Activated CD8-positive, alpha-beta memory T cell treated with anti-CD3 and anti-CD28 coated beads for 1 hour (primary cell): ENCODE measurements at places on chromosomes 4 and X.

DNA sequence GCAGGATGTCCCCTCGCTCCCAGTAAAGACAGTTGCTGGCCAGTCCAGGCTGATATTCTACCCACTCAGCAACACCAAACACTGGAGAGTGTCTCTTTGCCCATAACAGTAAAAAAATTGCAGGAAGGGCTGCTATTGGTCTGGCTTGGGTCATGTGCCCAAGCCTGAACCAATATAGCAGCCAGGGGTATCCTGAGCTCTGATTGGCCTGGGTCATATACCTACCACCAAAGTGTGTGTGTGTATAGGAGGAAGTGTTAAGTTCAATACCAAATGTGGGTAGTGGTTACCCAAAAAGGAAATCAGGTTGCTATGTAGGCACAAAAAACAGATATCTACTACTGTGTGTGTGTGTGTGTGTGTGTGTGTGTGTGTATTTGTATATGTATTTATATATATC is 373.2 kb downstream of the BCOR start:
- DNase-seq = no peak

GRCh38 chr4:155956461-155956860 is 2.8 kb upstream of the CTSO start:
- DNase-seq = no peak

GRCh38 chr4:123339507-123340380 is 56.9 kb upstream of the SPRY1 start:
- no peak for DNase-seq

GRCh38 chr4:96952610-96953009 is 1112.7 kb downstream of the PDHA2 start:
- no peak for DNase-seq

- DNase-seq = no peak
These were observed 132.2 kb downstream of the STIM2 start for GRCh38 chr4:26992657-26993361.

- DNase-seq = no peak
These were observed 211.7 kb downstream of the ZNF674 start for GRCh38 chrX:46333550-46333949.

- no peak for DNase-seq
These were observed at the start of gene SLC2A9 for GRCh38 chr4:10020871-10021652. TSS of gene SLC2A9 (minus strand) at chr4:10021497. CDS start at chr4:10021429, 68 bp downstream.

DNA sequence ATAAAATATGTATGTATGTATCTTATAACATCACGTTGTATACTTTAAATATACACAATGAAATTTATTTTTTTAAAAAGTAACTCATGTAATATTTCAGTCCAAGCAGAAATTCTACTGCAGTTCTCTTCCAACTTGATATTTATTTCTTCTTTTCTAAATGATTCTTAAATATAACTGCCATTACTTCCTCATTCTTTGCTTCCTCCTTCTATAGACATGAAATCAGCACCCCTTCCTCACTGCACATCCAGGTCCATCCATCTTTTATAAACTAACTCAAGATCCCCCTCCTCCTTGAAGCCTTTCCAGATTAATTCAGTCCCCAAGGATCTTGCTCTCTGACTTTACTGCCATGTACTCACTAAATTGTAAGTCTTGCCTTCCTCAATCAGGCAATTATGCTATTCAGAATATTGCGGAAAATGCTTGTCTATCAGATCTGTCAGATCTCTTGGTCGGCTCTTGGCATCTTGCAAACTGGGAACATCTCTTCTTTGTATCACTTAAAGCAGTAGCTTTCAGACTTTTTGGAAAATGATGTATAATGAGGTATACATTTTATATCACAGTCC is 3.7 kb downstream of the GPRIN3 start:
- DNase-seq = no peak

DNA sequence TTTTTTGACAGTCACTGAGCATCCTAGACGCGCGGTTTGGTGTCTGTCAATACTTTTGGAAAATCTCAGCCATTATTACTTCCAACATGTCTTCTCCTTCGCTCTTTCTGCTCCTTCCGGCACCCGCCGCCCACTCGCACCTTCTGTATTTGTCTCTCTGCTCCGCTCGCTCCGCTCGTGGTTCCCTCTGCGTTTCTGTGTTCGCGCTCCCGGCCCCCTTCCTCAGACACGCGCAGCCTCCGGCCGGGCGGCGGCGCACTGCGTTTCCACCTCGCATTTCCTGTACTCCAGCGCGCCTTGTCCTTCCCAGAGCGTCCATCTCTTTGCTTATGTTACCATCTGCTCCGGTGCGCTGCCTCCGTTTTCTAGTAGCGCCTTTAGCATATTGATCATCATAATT is 21.1 kb downstream of the PDE6B start:
- no peak for DNase-seq

DNA sequence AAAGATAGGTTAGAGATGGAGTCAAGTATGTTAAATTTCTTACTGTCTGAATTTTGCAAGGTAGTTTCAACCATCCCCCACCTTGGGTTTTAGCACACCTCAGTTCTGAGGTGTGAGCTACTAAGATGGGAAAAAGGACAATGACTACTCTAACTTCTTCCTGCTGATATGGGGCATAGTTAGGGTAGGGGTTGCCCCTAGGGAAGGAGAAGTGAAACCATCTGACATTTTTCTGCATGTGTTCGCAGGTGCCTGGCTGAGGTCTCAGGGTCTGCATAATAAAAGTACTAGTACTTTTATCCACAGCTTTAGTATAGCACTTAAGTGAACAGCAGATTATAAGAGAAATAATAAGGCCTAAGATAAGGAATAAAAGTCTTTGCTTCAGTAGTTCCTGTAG is 129.5 kb upstream of the CYSLTR1 start:
- no peak for DNase-seq

DNA sequence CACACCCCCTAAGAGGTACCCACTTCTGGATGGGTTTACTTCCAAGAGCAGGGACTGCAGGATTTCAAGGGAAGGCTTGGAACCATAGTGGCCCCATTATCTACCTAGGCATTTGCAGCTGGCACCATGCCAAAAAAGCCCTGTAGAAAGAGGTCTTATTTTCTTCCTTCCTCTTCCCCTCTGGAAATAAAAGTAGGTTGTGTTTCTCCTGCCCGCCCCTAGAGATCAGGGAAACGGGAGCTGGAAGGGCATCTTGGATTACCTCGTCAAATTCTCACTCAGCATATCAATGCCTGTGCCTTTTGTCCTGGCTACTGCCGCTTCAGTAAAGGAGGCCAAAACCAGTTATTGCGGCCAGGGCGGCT is 1.6 kb downstream of the SCD5 start:
- no peak for DNase-seq

DNA sequence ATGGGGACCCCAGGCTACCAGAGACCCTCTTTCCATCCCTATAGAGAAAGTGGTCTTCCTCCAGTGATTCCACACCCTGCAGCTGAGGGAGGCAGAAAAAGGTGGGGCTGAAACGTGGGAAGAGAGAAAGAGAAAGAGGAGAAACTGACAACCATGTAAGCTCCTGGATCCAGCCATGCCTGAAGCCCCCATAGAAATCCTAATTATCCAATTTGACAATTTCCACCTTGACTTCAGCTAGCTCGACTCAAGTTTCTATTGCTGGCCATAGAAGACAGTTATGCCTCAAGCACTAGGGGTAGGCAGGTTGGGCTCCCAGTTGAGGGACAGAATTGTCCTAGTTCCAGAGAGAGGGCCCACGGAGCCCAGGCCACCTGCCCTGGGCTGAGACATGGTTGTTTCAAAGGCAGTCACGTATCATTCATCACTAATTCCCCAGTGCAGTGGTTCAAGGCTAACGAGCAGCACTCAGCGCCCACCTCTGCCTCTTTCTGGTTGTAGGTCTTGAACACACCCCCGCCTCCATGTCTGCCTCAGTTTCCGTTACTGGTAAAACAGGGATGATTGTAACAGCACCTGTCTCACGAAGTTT is 39.8 kb upstream of the ASMTL start:
- DNase-seq = no peak

DNA sequence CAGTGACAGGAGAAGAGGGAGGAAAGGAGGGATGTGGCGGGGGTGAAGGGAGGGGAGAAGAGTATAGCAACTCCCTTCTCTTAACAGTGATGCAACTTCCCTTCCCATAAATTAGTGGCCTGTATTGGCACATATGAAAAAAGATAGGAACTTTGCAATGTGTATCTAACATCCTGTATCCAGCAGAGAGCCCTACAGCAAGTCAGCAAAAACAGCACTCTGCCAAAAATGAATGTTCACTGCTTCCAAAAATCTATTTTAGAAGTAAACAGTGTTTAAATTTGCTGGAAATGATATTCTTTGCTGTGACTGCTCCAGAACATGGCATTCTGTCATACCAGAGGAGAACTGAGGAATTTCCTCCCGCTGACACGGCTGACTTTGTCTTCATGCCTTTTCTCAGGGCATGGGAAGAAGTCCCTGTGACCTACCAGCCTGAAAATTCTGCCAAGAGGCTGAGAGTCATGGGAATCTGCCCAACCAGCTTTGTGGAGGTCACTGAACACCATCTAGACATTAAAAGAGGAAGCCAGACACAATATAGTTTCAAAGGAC is 343.4 kb upstream of the RASGEF1B start:
- no peak for DNase-seq

DNA sequence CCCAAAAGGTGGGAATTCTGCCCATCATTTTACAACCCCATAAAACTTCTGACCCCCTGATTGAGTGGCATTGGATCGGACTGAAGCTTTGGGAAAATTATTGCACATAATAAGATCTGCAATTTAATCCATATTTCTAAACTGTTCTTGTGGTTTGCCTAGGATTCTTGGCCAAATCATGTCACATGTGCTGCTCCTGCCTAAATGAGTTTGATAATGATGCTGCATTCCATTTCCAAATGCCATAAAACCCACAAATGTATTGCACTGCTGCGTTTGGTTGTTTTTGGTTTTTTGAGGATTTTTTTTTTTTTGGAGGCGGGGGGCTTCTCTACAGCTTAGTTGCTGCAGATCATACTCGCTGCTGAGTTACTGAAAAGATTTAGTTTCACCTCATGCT is 153.6 kb downstream of the QDPR start:
- DNase-seq = no peak

- DNase-seq = no peak
These were observed 5.1 kb downstream of the AFF1 start for GRCh38 chr4:86939729-86940575.

DNA sequence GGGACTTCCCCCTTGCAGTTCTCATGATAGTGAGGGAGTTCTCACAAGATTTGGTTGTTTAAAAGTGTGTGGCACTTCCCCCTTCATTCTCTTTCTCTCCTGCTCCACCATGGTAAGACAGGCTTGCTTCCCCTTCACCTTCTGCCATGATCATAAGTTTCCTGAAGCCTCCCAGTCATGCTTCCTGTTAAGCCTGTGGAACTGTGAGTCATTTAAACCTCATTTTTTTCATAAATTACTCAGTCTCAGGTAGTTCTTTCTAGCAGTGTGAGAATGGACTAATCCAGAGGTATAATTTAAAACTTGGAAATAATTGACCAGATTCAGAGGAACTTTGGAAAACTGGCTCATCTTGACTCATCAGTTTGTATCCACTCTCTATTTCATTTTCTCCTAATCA is 129.0 kb downstream of the TMEM47 start:
- DNase-seq = no peak

- no peak for DNase-seq
These were observed 85.8 kb downstream of the CXXC4 start for GRCh38 chr4:104408878-104409277.

DNA sequence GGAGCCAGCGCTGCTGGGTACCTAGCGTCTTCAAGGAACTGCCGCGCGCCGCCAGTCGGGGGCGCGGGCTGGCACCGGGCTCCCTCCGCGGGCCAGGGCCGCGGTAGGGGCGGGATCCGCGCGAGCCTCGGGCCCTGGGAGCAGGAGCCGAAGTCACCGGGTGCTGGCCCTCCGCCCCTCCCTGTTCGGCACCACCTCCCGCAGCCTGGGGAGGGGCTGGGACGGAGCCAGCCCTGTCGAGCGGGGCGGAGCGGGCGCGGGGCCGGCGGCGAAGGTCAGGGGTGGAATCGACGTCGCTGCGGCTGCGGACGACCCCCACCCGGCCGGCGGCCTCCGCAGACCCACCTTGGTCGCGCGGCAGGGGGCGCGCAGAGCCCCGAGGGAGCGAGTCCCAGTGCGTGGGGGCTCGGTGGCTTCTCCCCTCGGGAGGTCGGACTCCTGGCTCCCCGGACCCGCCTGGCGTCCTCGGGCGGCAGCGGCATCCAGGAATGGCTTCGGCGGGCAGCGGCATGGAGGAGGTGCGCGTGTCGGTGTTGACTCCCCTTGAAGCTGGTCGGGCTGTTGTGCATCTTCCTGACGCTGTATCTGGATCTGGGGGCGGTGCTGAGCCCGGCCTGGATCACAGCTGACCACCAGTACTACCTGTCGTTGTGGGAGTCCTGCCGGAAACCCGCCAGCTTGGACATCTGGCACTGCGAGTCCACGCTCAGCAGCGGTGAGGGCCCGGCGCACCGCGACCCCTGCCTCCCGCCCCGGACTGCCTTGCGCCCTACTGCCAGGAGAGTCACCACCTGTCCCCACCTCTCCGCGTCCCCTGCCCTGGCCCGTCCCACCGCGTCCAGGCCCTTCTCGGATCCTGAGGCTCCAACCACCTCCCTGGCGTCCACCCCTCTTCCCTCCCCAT is 50.5 kb upstream of the FAM47C start:
- DNase-seq = no peak

DNA sequence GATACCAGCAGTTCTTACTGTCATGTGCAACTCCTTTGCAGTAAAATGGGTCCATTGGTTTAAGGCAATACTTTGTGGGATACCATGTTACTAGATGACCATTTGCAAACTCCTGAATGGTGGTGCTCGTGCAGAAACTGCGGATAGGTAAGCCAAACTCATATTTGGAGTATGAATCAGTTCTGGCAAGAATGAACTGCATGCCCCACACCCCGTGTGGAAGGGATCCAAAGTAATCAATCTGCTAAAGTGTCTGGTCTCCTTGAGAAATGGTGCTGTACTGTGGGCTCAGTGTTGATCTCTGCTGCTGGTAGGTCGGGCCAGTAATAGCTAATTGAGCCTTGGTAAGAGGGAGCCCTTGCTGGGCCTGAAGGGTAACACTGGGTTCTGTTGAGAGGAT is 4.2 kb upstream of the TAB3 start:
- DNase-seq = no peak

DNA sequence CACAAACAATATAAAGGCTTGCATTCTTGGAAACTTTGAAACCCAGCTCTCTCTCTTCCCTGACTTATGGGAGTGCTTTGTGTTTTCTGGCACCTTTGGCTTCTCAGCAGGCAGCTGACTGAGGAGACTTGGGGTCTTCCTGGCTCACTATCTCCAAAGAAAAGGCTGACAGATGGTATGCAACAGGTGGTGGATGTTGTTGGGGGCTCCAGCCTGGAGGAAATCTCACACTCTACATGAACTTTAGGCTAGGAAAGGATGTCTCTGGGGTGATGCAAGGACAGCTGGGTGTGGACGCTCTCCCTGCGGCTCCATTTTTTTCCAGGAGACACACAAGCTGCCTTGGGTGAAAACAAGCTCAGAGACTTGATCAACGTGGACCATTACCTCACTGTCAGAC is 67.4 kb downstream of the DNAAF6 start:
- no peak for DNase-seq

GRCh38 chrX:44889824-44890223 is 16.8 kb downstream of the KDM6A start:
- DNase-seq = no peak

- DNase-seq = no peak
These were observed 6.9 kb upstream of the HDAC6 start for GRCh38 chrX:48794911-48795515.

GRCh38 chrX:38848671-38849455 is 47.6 kb downstream of the MID1IP1 start:
- DNase-seq = no peak

- DNase-seq = no peak
These were observed 721 bp upstream of the MAOA start for GRCh38 chrX:43655151-43656004.
